Activated naive CD4-positive, alpha-beta T cell treated with anti-CD3 and anti-CD28 coated beads, Interleukin-2, amount 50 U/mL, for 16 hours (primary cell): ENCODE measurements at places on chromosomes 11 and 22.

GRCh38 chr11:131724436-131724975, 354.1 kb downstream of the NTM start:
- no peak for DNase-seq

DNA sequence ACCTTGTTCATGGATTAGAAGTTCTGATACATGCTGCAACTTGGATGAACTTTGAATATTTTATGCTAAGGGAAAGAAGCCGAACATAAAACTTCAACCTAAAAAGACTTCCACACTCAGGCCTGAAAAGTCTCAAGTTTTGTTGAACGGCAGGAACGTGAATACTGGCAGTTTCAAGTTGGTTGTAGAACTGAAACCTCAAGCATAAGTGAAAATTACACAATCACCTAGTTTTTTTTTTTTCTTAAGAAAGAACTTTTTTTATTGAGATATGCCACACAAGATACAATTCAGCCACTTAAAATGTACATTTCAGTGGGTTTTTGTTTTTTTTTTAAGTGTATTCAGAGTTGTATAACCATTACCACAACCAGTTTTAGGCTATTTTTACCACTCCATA, 50.8 kb upstream of the ADORA2A start:
- DNase-seq = no peak

DNA sequence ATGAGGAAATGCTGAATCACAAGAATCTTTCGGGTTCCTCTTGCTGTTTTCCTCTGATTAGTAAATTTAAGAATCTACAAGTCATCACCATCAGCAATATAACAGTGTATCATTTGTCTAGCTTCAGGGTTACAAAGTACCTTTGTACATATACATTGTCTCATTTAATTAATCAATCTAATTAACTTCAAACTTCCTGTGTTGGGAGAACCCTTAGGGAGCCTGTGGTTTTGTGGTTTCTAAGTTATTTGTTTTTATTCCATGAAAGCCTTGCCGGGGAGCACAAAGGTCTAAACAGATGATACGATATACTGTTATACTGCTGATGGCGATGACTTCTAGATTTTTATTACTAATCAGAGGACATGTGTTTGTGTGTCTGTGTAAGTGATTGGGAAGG, 41.0 kb downstream of the TIMP3 start:
- no peak for DNase-seq

- DNase-seq = no peak
Observed at GRCh38 chr11:64120951-64121569, 44.9 kb downstream of the MACROD1 start.
